Cardiac septum (tissue), 1 donor: ENCODE measurements at places on chromosomes 5 and 9.

DNA sequence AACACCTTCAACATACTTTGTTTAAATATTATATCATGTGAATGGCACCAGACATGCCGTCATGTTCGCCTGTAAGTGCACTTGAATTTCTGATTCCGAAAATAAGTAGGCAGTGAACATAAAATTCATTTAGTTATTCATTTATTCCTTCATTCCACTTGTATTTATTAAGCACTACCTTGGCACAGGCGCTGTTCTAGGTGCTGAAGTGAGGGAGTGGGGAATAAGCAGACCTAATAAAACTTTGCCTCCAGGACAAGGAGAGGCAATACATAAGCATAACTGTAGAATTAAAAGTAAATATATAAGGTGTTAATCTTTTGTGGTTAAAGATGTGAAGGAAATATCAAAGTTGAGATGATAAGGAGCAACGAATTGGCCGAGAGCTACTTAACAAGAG, 297.4 kb downstream of the TENT4A start:
- no peak for DNase-seq

DNA sequence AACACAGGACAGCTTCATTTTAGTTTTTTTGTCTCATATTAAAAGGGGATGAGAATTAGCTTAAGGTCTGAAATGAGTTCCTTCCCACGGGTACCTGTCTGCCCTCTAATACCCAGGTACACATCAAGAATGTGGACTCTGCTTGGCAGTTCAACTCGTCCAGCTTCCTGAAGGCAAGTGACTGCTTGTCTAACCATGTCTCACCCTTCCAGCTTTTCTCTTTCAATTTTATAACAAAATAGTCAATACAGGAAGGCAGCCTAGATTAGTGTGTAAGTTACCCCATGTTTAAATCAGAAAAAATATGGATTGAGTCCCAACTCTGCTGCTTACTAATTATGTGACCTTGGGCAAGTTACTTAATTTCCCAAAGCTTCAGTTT, 50.5 kb upstream of the C5orf46 start:
- DNase-seq = no peak

- no peak for DNase-seq
Measured at GRCh38 chr9:26462751-26463150, 429.9 kb downstream of the CAAP1 start.

DNA sequence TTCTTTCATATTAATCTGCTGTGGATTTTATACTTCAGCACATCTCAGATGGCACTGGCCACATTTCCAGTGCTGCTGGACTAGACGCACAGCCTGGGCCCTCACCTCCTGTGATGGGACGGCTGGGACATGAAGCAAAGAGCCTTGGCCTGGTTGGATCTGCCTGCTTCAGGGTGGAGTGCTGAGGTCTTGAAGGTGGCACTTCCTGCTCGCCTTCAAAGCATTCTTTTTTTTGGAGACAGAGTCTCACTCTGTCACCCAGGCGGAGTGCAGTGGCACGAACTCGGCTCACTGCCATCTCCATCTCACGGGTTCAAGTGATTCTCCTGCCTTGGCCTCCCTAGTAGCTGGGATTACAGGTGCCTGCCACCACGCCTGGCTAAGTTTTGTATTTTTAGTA, 73.1 kb downstream of the RAPGEF1 start:
- no peak for DNase-seq

GRCh38 chr9:114256827-114257328, 66.0 kb upstream of the ORM1 start:
- no peak for DNase-seq

- DNase-seq = no peak
Measured at GRCh38 chr5:179716286-179716685, 16.3 kb upstream of the MAML1 start.

DNA sequence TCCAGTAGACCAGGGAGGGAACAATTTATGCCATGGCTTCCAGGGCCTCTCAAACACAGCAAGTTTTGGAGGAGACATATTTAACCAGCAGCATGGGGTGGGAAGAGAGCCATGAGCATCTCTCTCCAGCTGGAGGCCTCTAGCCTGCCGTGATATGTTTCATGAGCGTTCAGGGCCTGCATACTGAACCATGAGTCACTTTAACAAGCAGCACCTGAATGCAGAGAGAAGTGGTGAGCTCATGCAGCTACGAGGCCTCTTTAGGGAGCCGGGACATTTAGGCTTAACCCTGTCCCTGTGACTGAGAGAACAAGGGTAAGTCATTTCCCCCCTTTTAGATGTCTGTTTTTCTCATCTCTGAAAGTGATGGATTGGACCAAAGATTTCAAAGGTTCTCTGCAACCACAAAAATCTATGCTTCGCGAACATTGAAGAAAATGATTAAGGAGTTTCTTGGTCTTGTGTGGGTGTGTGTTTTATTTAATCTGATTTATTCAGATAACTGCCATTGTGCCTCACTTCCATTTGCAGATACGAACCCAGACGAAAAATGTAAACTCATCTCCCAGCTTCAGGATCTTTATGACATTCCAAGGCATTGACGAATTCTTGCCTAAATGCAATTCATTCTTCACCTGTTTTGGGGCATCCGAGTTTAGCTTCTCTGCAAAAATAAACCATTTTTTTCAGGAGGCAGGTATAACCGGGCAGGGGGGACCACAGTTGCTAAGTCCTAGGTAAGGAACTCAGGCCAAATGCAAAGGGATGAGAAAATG, 157.0 kb downstream of the GABBR2 start:
- no peak for DNase-seq

GRCh38 chr9:76067696-76068095, 177.2 kb downstream of the PCSK5 start:
- no peak for DNase-seq
